Left colon (tissue), 2 donors: ENCODE measurements at places on chromosomes 2 and 18.

DNA sequence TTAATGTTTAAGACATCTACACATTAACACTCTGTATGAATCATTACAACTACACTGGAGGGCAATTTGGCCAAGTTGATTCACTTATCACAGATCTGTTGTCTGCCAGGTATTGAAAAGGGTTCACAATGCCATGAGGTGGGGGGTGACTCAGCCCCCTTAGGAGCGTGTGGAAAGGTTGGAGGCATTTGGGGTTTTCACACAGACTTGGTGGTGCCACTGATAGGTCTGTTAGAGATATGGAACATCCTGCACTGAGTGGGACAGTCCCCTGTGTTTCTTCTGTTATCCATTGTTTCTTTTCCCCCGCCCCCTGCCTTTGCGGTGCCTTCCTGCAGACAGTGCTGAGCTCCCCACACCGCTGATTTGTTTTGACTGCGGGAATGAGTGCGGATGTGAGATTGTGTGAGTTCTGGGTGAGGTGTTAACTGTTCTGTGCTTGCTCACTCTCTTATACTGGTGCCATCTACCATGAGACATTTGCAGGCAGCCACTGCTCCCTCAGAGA is 9.3 kb upstream of the TSN start:
- no peak for DNase-seq

DNA sequence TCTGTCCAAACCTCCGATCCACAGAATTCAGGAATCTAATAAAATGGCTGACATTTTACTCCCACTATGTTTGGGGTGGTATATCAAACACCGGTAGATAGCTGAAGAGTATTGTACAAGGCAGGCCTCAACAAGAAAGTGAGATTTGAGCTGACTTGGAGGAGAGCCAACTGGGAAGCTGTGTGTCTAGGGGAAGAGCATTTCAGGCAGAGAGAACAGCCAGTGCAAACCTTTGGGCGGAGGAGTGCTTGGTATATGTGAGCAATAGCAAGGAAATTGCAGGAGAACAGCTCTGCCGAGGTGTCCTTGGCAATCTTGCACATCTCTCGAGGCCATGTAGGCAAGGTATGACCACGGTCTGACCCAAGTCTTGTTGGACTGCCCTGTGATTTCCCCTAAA is 1.8 kb upstream of the MERTK start:
- DNase-seq, result no peak

- DNase-seq, result no peak
Measured at GRCh38 chr2:172373076-172373475, 54.3 kb upstream of the ITGA6 start.

DNA sequence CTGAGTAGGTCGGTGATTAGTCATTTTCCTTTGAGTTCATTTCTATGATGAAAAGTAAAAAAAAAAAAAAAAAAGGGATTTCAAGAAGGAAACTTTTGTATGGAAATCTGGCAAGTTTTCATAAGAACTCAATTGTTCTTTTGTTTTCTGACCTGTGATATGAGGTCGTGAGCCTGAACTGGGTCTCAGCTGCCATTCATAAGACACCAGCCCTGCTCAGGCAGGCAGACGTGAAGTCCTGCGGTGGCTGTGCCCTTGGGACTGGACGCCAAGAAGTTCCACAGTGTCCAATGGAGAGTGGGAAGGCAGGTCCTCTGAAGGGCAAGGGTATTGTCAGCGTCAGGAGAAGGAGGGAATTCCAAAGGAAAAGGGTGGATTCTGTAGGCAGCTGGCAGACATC is 183.9 kb downstream of the NCK2 start:
- DNase-seq, result no peak

GRCh38 chr18:58992301-58993231 is 127.9 kb downstream of the ZNF532 start:
- DNase-seq, result no peak
